ENCODE measurements at places on chromosomes 7 and 10.

GRCh38 chr7:64618785-64619456, 47.0 kb upstream of the ZNF107 start:
- DNase-seq: peak; percentile 75

GRCh38 chr10:60648761-60649160, 129.5 kb upstream of the CDK1 start:
- no peak for DNase-seq

DNA sequence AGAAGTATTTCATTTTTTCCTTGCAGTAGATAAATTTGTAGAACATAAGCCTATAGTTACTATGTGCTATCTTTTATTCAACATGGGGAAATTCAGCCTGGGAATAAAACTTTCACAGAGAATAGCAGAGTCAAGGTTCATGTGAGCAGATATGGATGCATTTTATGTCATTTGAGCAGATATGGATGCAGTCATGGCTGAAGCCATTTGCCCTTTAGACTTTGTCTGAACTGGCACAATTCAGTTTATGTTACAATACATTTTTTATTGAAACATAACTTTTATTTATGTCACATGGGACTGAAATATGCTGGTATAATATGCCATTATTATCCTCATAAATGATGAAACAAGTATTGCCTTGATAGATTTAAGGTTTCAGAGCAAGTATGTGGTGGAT, 231.1 kb downstream of the CACNA2D1 start:
- DNase-seq: no peak

DNA sequence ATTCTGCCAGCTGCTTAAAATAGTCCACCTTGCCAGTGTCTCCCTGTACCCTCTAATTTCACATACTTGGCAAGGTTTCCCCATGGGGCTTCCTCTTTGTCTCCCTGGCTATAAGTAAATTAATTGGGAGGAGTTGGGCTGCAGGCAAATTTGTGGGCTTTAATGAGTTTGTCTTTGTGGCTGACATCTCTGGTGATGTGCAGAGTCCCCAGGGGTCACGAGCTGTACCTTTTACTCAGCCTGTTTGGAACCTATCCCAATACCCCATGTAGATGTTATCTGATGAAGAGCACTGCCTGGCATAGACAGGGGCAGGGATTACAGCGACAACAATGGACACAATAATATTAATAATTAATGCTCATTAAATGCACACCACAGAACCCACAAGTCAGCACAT, 132.5 kb downstream of the SLIT1 start:
- DNase-seq: no peak

DNA sequence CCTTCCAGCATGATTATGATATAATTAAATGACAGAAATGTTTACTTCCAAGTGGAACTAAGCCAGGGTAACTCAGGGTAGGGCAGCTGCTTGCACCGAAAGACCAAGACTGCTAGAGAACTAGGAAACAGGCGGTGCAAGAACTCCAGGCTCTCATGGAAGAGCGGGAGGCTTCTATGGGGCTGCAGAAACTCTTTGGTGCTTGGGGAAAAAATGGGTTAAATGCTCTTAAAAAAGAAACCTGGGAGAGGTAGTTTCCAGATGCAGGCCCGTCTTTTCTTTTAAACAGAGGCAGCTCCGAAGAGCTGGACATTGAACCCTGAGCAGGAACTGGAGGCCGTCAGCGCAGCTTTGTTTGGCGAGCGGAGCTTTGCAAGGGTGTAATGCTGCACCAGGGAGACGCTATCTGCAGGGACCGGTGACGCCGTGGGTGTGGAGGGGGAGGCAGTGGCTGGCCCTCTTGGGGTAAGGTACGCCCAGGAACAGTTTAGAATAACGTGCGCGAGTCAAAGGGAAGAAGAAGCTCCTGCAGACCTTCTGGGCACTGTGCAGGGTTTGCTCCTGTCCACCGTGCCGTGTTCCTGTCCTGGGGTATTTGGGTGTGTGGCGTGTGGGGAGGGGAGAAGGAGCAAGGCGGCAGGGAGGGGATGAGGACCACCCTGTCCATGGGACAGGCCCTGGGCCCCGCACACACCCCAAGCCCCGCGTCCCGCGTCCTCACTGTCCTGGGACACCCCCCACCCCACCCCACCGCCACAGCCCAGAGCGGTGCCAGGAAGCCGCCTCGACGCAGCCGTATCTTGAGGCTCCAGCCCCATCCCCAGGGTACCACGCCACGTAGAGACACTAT, 59.0 kb downstream of the EGFR start:
- no peak for DNase-seq

- no peak for DNase-seq
Observed at GRCh38 chr7:99938296-99938695, 8.9 kb upstream of the GJC3 start.

DNA sequence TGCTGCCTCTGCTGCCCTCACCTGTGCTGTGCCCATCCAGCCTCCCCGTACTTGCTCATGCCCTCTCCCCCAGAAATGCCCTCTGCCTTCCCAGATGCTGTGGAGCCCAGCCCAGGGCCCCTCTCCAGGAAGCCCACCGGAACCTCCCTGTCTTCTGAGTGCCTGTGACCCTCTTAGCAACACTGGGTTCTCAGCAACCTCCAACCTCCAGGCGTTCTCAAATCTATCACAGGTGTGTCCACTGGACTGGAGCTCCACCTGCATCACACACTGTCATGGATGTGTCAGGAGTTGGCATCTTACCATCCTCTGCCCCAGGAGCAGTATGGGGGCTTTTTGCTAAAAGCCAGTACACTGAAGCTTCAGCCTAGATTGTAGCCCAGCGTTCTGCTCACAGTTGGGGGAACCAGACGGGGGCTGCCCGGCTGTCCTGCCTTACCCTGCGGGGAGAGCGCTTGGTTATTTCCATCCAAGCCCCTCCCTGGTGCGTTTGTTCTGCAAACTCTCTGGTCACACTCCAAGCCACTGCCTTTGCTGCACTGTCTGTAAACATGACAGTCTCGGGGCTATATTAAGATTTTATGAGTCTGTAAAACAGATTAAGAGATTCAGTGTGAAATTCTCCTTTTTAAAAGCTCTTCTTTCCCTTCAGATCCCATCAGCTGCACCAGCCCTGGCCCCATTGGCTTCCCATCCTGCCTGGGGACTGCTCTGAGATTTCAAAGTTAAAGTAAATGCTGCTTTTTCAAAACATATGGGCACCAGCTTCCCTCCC, 71.3 kb upstream of the CPXM2 start:
- no peak for DNase-seq

- DNase-seq: no peak
Observed at GRCh38 chr7:26444555-26444954, 152.9 kb downstream of the SNX10 start.

DNA sequence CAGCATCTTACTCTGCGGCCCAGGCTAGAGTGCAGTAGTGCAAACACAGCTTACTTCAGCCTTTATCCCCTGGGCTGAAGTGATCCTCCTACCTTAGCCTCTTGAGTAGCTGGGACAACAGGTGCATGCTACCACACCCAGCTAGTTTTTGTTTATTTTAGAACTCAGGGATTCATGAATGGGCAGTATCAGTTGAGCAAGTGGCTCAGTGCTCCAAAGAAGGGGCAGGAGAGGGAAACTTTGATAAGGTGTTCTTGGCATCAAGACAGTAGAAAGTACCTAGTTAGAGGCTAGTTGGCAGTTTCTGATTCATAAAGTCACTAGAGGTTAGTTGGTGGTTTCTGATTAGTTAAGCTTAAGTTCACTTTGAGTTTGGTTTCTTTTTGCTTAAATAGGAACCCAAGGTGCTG, 18.4 kb downstream of the TRIM24 start:
- DNase-seq: no peak

- no peak for DNase-seq
Observed at GRCh38 chr10:3909339-3909738, 124.3 kb upstream of the KLF6 start.

GRCh38 chr10:10165415-10165814, 852.3 kb upstream of the CELF2 start:
- DNase-seq: no peak

- no peak for DNase-seq
Observed at GRCh38 chr10:82564353-82565196, 689.6 kb downstream of the NRG3 start.

GRCh38 chr10:98608411-98608810, 161.7 kb upstream of the HPS1 start:
- DNase-seq: no peak

DNA sequence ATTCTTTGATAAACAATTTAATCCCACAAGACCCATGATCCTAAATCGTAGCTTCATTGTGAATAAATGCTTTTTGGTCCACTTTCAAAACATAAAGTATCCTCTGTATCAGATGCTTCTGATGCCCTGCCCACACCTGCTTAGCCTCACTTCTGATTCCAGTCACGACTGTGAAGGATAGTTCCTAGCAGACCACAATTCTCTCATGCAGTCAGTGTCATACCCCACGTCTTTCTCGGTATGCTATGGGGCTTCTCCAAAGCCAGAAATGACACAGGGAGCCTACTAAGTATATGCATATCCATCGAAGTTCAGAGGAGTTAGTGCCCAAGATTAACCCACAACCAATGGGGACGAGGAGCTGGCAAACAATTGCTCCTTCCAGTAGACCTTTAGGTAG, 27.6 kb upstream of the CTNNA3 start:
- DNase-seq: no peak

DNA sequence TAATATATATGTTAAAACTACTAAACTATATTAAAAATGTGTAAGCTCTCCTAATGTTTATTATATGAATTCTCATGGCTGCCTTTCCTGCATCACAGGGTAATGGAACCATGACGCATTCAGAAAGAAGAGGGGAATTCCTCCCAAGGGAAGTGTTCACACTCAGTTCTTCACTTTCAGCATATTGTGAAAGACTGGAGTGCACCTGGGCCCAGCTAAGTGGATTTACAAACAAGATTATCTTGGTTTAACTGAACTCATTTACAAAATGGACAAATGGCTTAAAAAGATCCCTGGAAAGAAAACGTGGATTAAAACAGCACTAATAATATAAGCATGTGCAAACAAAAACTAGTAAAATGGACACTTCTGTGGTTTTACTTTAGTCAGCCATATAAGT, 149.8 kb downstream of the DOCK4 start:
- peak; percentile 27 for DNase-seq

GRCh38 chr7:29467193-29467926, 96.3 kb upstream of the PRR15 start:
- DNase-seq: no peak

GRCh38 chr10:49109669-49110340, 5.5 kb downstream of the VSTM4 start:
- DNase-seq: no peak

DNA sequence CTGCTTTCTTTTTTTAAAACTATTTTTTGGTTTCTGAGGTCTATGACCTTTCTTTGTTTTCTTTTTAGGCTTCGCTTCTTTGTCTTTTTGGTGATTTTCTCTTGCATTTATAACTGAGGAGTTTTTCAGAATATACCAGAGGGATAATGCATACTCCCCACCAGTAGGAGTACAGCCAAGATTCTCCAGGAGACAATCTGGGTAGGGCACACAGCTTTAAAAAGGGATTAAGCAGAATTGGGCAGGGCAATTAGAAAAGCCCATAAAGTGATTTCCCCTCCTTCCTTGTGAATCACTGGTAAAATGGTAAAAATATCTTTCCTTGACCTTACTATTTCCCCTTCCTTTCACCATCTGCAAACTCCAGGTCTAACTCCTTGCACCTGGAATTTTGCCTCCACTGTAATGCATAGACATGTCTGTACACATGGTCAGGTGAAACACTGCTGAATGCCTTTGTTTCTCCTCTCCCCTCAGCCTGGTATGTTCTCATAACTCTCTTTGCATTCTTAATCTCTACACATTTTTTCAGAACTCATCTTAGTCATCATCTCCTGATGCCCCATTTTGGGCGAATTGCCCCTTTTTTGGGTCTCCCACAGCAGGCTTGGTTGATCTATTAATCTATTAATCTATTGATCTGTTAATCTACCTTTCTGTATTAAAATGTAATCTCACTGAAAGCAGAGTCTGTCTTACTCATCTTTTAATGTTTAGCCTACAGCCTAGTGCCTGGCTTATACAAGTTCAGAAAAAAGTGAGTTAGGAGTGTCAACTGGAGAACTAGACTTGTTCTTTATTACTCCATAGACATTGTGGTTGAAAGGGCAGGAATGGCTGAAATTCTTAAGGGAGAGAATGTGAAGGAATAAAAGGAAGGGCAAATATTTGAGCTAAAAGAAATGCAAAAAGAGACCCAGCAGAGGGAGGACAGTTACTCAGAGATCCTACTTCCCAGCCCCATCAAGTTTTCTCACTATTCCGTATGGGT, 64.6 kb downstream of the MDFIC start:
- DNase-seq: no peak

GRCh38 chr10:26372513-26373354, 65.4 kb upstream of the APBB1IP start:
- DNase-seq: no peak

DNA sequence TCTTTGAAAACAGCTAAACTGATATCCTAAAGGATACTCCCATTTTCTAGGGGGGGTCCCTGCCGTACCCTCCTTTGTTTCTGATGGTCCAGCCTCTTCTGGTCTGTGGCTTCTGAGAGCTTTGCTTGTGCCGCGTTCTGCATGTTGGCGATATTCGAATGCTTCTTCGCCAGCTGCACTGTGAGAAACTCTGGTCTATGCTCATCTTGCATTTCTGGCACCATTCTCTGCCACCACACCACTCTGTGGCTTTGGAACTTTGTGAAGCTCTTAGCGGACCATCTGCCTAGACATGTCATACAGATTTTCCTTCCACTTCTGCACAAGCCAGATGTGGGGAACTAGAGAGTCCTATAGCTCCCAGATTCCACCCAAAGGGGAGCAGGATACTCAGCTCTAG, 197.2 kb downstream of the REEP3 start:
- DNase-seq: no peak

DNA sequence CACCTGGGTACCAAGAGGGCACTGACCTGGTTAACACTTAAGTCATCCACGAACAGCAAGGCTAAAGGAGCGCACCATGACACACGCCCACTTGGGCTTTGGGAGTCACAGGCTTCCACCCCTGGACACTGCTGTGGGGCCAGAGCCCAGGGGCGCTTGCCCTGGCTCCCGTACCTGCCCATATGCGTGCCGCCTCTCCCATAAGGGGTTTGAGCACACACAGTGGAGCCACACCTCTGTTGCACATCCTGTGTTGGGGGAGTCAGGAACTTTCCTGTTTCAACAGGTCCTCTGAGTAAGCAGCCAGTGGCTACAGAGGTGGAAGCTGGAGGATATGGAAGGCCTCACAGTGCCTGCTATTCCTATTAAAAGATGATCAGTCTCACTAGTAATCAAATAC, 152.0 kb downstream of the REEP3 start:
- DNase-seq: no peak

DNA sequence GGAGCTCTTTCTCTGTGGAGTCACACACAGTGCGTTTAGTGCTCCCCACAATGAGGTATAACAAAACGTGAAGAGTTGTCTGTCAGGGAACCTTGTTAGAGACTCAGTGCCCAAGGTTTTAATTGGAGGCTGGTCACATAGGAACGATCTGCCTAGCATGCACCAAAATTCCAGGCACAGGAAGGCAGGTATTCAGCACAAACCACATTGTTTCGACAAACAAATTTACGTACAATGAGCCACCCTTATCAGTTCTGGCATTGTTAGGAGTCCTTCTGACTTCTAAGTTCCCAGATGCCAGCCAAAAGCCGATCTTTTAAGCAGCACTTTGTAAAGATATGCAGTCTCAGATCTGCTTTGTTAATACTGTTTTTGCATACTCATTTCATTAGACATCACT, 414.2 kb upstream of the MTPN start:
- no peak for DNase-seq
